NCI-H187 treated with DMSO at 0.1 percent for 48 hours (cell line): ENCODE measurements at places on chromosomes 12 and 14.
A peak's percentile ranks its signal among the peaks of the same experiment; 100 is the strongest.

DNA sequence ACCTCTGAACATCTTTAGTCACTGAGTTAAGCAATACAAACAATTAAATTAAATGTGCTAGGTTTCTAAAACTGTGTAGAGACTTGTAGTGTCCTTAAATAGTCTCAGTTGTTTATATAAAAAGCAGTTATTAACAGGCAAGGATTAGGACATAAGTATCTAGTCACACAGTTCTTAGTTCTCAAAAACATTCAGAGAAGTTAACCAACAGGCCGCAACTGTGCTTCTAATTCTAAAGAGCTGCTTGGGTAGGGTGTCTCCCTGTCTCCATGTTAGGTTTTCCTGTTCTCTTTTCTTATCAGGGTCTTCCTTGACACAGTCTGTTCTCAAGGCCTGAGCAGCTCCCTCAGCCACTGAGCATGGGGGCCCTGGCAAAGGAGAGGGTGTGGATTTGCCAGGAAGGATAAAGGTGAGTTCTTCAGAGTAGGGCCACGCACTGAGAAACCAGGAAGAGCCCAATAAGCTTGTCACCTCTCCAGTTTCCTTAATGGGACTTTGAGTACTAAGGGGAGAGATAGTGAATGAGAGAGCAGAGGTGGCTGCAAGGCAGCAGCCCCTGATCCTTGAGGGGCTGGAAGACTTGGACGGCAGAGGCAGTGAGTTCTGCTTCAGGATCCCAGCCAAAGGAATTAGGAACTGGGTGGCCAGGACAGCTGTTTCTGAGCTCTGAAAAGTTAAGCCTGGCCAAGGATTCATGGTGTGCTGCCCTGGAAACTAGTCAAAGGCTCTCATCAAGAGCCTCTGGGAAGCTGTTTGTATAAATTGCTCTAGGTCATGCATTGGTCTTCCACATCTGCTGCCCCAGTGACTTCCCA, 177.3 kb downstream of the MYRFL start:
- DNase-seq, result no peak

GRCh38 chr12:93713060-93713459, 35.9 kb downstream of the CRADD start:
- no peak for DNase-seq

- DNase-seq, result no peak
Observed at GRCh38 chr12:108886873-108887629, 7.2 kb downstream of the DAO start.

- no peak for DNase-seq
Observed at GRCh38 chr12:53197011-53197640, 9.9 kb downstream of the ITGB7 start.

- DNase-seq, result no peak
Observed at GRCh38 chr12:42039577-42039976, 105.1 kb downstream of the GXYLT1 start.

DNA sequence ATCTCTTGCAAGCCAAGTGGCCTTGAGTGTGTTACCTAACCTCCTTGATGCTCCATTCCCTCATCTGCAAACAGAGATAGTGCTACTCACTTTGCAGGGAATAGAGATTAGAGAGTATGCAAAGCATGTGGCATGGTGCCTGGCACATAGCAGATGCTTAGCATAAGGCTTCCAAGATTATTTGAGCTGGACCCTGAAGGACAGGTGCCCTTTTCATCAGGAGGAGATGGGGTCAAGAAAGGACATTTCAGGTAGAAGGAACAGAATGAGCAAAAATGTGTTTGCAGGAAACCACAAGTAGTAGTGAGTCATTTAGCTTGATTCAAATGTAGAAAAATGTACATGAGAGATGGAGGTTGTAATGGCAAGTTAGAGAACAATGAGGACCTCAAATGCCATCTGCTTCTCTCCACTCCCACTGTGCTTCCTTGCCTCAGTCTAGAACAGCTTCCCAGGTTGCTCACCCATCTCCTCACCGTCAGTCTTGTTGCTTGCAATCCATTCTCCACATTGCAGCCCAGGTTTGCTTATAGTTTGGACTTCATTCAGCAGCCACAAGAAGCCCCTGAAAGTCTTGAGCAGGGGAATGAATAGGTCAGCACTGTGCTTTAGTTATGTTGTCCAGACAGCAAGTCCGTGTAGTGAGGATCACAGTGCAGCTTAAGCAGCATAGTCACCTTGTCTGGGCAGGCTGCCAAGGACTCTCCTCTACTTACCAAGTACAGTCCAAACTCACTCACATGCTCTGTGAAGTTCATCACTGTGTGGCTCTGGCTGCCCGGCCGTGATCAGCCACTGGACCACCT, 536.3 kb upstream of the CCDC196 start:
- DNase-seq, result no peak

GRCh38 chr12:67710582-67710981, 62.0 kb downstream of the DYRK2 start:
- no peak for DNase-seq

GRCh38 chr14:65392296-65392695, 20.2 kb upstream of the FUT8 start:
- DNase-seq, result no peak

- no peak for DNase-seq
Observed at GRCh38 chr12:111448846-111449790, 43.4 kb downstream of the SH2B3 start.

GRCh38 chr14:56342494-56342942, 224.3 kb downstream of the PELI2 start:
- no peak for DNase-seq

DNA sequence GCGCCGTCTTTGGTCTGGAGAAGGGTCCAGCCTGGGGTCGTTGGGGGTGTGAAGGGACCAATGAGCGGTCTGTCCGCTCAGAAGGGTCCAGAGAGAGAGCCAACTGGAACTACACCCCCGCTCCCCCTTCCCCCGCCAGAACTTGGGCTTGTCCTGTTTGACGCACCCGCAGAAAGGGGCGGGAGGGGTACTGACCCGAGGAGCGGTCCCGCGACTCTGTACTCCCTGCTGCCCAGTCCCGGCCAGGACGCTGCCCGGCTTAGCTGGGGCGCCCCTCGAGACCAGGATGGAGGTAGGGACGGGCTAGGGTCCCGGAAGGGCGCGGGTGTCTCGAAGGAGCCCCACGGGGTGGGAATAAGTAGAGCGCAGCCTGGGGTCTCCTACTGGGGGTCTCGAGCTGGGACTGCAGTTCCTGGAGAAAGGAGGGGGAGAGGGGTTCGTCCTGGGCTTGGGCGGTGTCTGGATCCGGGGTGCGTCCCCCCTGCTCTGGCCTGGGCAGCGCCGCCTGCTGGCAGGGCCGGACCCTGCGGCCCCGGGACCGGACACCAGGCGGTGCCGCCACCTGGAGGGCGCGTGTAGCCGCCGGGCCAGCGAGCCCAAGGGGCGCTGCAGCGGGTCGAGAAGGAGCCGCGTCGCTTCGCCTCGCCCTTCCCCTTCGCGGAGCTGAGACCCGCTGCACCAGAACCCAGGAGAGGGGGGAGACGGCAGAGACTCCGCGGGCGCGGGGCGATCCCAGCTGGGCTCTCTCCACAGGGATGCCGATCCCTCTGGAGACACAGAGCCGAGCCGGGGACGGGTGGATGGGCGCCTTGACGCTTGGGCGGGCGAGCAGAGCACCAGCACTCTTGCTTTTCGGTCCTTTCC, 3.8 kb upstream of the CACNB3 start:
- DNase-seq, result no peak

GRCh38 chr12:110794623-110795280, 52.0 kb upstream of the CCDC63 start:
- DNase-seq, result no peak

DNA sequence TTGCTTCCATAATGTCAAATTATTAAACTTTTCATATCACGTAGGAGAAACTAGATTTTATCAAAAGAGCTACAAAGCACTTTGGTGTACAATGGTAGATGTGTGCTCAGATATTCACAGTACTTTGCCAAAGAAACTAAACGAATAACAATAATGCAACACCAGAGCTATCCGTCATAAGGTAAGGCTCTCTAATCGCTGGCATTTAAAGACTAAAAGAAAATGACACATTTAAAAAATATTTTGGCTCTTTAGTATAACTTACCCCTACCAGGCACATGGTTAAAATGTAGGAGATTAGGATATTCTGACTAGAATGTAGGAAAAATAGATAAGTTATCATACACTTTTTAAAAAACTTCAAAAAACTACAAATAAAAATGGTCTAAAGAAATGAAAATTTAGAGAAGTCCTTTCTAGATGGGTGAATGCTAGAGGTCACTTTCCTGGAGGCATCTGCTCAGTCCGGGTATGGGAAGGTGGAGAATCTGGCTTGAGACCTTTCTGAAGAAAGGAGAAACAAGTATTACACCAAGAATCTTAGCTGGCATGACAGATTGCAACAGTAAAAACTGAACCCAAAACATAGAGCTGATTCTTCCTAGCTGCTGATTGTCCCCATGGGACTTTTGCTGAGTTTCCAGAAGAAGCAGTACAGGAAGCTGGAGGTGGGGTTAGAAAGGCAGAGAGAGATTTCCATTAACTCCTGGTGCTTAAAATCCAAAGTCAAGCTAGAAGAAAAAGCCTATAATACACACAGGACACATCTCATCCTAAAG, 67.9 kb downstream of the FAR2 start:
- DNase-seq, result no peak

GRCh38 chr14:77120771-77121743, 20.5 kb downstream of the ZDHHC22 start:
- peak; percentile 62 for DNase-seq

GRCh38 chr12:75982169-75982564, 49.4 kb downstream of the PHLDA1 start:
- no peak for DNase-seq

GRCh38 chr14:81447021-81447764, 47.1 kb upstream of the STON2 start:
- no peak for DNase-seq

DNA sequence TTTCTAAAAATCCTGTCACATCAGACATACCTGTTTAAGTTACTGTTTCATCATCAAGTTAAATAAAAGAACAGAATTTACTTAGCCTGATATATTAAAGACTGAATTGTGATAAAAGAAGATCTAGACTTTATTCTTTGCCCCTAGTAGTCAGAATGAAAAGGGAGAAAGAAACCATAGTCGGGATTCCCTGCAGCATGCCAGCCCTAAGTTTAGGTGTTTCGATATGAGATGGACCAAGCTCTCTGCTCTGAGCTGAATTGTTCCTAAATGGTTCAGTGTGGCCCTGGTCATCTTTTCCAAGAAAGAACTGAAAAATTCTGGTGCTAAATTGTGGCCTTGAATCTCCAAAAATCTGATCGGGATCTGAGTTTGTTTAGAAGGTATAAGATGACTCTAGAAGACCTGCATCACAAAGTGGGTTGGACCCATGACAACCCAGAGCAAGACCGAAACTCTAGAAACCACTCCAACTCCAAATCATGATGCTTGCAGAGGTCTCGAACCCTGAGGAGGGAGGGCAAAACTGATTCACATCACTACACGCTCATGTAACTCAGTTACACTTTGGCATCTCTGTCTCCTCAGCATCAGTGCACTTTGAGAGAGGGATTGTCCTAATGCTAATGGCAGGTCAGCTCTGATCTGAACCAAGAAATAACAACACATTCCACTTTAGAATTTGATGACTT, 15.7 kb downstream of the PTGER2 start:
- no peak for DNase-seq

DNA sequence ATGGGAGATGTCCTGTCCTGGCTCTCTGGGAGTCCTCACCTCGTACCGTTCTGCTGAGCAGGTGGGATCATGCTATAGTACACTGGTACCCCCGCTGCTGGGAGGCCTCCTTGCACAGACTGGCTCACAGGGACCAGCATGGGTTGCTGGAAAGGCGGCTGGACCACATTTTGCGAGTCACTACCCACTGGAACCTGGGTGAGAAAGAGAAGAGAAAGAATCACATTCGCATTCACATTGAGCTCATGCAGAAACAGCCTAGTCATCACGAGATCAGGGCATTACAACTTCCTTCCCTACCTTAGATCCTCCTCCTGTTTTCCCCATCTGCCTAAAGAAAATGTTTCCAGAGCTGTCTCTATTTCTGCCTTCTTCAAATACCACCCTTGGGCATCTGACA, 17.3 kb upstream of the STAC3 start:
- DNase-seq, result no peak

- DNase-seq, result no peak
Observed at GRCh38 chr12:56274299-56274698, 7.6 kb downstream of the COQ10A start.

- DNase-seq, result no peak
Observed at GRCh38 chr12:52207895-52208294, 16.1 kb upstream of the KRT80 start.

DNA sequence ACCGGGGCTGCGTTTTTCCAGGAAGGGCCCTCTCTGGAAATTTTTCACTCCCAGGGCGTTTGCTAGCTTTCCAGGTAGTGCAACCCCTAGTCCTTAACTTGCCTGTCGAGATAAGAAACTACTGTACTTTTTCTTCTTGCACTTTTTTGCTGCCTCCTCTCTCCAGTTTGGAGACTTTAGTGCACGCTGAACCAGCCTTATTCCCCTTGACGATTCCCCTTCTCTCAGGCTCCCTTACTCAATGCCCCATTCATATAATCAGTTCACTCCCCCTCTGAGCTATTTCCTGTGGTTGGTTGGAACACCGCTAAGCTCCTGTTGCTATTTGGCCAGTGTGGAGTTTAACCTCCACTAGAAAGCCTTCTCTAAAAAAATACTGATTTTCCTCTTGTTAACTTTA, 682 bp downstream of the CREBL2 start:
- DNase-seq, result no peak

- DNase-seq, result no peak
Observed at GRCh38 chr12:68963856-68964745, 31.1 kb upstream of the CPM start.

DNA sequence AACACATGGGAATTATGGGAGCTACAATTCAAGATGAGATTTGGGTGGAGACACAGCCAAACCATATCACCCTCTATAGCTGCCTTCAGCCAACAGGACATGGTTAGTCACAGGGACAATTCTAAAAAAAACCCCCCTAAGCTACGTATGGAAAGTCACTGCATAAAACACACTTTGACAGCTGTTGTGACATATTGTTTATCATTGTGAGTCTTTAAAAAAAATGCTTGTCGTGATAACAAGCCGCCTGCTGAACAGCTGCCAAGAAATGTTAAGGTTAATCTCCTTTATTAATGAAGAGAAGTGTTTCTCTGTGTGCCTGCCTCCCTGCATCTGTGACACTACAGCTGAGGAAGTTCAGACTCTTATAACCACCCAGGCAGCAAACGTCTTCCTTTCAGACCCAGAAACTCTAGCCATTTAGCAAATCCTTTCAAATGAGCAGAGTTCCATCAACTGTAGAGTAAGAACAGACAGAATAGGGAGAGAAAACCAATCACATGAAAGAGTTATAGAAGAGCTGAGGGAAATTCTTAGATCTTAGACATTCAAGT, 1459.6 kb upstream of the TMEM132C start:
- no peak for DNase-seq

DNA sequence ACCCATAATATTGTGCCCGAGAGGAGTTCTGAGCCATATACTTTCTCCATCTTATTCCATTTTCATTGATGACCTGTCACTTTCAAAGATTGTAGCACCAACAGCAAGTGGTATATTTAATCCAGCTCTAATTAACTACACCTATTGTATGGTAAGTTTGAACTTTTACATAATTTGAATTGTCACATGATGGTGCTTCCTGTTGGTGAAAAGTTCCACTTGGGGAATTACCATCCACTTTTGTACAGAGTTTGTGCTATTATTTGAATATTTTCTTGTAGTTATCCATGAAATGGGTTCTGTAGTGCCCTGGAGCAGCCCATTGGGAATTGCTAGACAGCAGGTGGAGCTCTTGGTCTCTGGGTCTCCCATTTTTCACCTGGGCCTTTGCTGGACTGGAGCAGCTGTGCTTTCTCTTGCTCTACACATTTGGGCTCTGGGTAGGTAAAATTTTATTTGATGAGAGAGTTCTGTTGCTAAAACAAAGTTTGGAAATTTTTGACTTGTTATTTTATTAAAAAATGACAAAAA, 3.0 kb downstream of the SMCO3 start:
- DNase-seq, result no peak

GRCh38 chr12:19998411-19998810, 369.9 kb upstream of the PDE3A start:
- DNase-seq, result no peak
